Smooth muscle cell of the pulmonary artery (primary cell): ENCODE measurements at places on chromosomes 1 and 21. TPM values are rescaled to one million over a fixed set of nuclear protein-coding genes. Genes with fewer than 3 reads are reported as not detected.

Gene IFNLR1
- under 0.01 TPM in 1 of 2 replicates, not detected in the other for total RNA-seq

Gene RNF223
- not detected in 2 replicates for total RNA-seq

Gene PKLR
- under 0.01 TPM in 1 of 2 replicates, not detected in the other for total RNA-seq

Gene MIER1
- 23.7 and 29.7 TPM in 2 replicates for total RNA-seq

Gene S100A7
- total RNA-seq = not detected in 2 replicates
